ENCODE measurements at places on chromosomes 3 and 15.

- DNase-seq: no peak
Measured at GRCh38 chr15:65828585-65828984, 36.5 kb upstream of the DENND4A start.

DNA sequence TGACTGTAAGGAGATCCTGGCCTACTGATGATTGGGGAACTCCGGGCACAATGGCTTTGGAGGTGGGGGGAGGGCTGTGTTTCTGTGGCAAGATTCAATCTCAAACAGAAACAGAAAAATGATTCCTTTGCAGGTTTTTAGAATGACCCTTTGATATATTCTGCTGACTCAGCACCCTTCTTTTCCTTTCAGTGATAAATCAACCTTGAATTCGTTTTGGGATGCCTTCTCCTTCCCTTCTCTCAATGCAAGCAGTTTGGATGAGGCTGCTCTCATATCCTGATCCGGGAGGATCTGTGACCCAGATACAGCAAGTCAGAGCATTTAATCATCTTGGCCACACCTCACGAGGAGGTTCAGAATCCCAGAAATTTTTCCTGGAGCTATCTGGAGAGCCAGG, 156.1 kb upstream of the PRICKLE2 start:
- DNase-seq: no peak

DNA sequence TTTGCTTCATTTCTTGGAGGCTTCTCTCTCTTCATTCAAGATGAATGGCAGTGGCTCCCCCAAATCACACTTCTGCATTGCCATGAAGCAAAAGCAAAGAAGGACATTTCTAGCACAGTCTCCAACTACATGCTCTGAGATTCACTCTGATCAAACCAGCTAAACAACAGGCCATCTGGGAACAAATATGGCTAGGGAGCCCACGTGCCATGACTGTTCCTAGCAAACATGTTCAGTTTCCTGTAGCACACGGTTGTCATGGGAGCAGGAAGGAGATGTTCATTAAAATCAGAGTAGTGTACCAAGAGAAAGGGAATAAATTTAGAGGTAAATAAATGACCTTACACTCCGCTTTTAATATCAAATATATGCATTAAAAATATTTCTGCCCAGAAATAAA, 327.3 kb downstream of the GBE1 start:
- no peak for DNase-seq

GRCh38 chr3:125207507-125207906, 5.0 kb downstream of the SLC12A8 start:
- DNase-seq: no peak

DNA sequence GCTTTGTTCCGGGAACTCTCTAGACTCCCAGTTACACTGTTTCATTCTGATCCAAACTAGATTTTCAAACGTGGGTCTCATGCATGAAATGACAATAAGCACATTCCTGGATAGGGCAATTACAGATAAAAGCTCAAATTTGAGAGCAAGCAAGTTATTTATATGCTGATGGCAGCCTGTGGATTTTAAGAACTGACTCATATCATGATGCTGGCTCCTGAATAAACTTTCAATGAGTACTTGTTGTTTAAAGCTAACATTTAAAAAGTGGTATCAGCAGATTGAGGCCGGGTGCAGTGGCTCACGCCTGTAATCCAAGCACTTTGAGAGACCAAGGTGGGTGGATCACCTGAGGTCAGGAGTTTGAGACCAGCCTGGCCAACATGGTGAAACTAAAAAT, 66.6 kb downstream of the LEO1 start:
- DNase-seq: no peak

DNA sequence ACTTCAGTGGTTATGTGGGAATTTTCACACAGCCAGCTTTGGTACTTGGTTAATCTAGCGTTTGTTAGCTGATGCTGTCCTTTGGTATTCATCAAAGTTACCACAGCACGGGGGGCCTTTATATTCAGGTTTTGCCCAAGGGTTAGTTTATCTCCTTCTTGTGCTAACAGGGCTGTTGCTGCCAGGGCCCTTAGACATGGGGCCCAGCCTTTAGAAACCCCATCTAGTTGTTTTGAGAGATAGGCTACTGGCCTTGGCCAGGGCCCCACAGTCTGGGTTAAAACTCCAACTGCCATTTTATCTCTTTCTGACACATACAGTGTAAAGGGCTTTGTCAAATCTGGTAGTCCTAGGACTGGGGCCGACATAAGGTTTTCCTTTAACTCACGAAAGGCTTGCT, 7.5 kb upstream of the DNAAF4 start:
- no peak for DNase-seq

GRCh38 chr3:49327485-49327884, 12.4 kb downstream of the USP4 start:
- DNase-seq: no peak
